ENCODE measurements at places on chromosomes 13 and 19.

DNA sequence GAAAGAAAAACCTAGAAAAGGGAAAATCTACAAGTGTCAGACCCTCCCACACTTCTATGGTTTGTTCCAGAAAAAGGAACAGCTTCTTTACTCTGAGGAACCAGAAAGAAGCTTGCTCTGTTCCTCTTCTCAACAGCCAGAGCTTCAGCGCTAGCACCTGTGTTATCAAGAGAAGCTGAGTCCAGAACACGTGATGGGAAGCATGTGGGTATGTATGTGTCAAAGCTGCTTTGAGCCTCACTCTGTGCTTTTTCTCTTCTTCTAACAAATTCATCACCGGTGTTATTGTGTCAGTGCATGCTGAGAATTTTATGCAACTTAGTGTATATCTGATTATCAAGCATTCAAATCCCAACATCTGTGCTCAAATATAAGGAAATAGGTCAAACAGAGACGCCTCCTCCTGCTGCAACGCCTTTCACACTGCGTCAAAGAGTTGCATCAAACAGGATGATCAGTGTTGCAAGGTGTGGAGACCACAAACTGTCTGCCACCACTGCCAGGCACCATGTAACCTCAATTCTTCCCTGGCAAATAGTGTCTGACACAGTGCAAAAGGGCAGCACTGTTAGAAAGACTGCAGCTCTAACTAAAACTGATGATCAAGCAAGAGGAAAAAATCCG, 83.9 kb downstream of the LRRC63 start:
- DNase-seq: peak; percentile 15

GRCh38 chr13:113616281-113616906, 31.8 kb downstream of the TFDP1 start:
- no peak for DNase-seq

GRCh38 chr13:26449063-26449848, 108.2 kb upstream of the WASF3 start:
- no peak for DNase-seq

DNA sequence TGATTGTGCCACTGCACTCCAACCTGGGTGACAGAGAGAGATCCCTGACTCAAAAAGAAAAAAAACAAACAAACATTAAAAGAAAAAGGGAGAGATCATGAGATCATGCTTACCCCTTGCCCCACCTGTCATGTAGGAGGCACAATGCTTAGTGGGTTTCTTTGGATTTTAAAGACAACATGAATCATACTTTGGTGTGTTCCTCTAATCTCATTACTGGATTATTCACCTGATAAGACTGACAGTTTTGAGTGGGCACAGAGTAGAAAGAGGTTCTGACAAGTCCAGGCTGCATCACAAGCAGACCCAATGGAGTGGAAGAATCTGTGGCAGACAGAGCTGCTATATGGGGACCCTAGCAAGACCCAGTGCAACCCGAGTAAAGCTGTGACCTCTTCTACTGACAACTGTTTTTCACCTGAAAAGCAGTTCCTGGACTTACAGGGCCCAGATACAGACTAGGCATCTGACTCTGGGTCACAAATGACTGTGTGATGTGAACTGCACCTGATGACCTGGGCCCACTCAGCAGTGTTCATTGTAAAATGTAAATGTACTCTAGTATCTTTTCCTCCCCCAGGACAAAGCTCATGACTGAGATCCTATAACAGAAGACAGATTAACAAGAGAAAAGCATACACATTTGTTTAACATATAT, 28.9 kb upstream of the USP12 start:
- DNase-seq: no peak

GRCh38 chr13:47188802-47189201, 291.9 kb upstream of the HTR2A start:
- DNase-seq: no peak

DNA sequence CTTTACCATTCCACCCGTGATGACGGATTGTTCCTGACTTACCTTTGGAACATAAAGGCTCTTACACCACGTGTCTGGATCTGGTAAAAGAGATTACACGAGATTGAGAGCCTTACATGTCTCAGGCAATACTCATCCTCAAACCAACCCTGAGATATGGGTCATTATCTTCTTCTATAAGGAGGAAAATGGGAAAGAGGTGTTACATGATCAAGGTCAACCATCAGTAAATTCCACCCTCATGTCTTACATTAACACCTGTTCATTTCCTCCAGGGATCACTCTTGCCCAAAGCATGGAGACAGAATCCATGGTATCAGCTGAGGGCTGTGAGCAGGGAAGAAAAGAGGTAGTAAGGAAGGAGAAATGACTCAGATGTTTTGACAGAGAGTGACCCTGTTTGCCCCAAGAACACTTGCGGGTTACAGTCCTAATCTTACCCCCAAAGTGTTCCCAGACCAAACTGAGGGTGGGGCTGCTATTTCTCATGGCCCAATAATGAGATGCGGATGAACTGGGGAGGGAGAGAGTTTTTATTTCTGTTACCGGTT, 19.6 kb downstream of the LILRB4 start:
- no peak for DNase-seq

- DNase-seq: no peak
Observed at GRCh38 chr19:49774969-49775368, 8.2 kb downstream of the AP2A1 start.

- DNase-seq: no peak
Observed at GRCh38 chr13:93462151-93462550, 235.5 kb downstream of the GPC6 start.

GRCh38 chr19:14516746-14517438, 1.3 kb downstream of the DNAJB1 start:
- DNase-seq: no peak

DNA sequence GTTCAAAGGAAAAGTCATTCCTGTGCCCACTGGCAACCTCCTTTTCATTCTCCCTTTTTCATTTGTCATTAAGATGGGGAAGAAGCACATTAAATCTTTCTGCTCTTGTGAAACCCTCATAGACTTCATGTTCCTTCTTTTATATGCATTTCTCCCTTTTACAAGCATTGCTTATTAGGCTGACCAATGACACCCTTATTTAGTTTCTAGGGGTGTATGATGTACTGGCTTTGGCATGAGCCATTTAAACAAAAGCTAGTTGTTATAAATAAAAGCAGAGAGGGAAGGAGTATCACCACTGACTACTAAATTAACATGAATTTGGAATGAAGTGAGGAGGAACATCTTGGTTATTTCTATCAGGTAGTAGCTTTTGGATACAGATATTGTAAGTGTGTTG, 68.2 kb upstream of the PCDH9 start:
- no peak for DNase-seq

GRCh38 chr19:9786342-9786741, 17.8 kb upstream of the ZNF846 start:
- no peak for DNase-seq

DNA sequence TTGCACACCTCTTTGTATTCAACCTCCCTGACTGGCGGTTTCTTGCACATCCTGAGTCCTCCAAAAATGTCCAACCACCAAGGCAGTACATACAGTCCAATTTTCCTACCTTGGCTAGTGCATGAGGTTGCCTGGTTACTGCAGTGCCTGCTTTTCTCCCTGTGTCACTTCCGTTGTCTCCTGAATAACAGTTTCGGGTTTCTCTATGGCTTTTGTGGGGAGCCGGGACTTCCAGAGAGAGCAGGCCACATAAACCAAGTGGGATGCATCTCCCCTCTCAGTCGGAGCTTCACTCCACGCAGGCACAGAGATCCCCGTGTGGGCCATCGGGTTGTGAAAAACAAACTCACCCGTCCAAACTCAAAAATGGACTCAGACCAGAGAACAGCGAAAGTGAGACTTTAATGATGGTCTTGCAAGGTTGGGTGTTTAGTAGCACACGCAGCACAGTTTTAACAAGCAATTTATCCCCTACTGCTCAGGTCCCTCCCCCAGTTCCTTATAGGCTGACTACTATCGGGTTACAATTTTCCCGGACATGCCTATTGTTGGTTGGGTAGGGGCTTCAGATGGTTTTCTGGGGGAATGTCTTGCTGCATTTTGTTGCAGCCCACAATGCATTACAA, 173.1 kb downstream of the POU4F1 start:
- DNase-seq: no peak

DNA sequence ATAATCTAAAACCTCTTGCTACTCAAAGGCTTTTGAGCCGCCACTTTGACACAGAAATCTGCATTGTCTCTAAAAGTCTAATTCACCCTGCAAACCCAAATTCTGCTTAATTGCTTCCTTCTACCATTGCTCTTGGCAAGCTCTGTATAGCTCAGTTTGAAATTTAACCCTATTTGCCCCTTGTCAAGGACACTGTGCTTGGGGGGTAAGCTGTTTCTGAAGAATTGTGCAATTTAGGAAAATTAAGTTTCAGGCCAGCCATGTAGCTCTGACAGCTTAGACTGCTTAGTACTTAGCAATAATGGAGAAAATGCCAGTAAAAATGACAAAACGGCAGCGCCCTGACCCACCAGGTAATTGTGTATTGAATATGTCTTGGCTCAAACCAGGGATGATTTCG, 282.2 kb downstream of the OLFM4 start:
- no peak for DNase-seq

GRCh38 chr19:13034636-13035035, 39.4 kb downstream of the NFIX start:
- no peak for DNase-seq

DNA sequence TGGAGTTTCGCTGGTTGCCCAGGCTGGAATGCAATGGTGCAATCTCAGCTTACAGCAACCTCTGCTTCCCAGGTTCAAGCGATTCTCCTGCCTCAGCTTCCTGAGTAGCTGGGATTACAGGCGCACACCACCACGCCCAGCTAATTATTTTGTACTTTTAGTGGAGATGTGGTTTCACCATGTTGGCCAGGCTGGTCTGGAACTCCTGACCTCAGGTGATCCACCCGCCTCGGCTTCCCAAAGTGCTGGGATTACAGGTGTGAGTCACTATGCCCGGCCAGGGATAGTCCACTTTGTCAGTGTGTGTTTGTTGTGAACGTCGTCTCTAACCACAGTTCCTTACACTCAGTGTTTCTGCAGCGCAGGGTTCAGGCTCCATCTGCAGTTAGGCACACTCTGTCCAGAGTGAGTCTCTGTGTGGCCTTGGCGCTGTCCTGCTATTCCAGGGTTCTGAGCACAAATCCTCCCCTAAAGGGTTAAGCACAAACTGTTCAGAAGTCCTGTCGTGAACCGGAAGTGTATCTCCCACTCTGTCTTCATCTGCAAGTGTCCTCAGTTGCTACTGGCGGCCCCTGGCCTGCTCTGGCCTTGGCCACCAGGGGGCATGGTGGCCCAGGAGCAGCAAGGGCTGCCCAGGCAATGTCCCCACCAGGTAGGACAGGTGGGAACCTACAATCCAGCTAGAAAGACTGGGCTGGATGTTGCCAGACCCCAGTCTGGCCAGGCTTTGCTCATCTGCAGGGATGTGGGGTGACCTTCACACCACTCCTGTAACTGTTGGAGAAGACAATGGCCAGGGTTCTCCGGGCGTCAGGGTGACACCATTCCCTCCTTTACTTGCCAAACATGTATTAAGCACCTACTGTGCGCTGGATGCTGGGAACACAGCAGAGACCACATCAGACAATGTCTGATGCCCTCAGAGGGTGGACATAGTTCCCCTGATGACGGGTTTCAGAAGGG, 38.8 kb upstream of the GATAD2A start:
- DNase-seq: peak; percentile 73

DNA sequence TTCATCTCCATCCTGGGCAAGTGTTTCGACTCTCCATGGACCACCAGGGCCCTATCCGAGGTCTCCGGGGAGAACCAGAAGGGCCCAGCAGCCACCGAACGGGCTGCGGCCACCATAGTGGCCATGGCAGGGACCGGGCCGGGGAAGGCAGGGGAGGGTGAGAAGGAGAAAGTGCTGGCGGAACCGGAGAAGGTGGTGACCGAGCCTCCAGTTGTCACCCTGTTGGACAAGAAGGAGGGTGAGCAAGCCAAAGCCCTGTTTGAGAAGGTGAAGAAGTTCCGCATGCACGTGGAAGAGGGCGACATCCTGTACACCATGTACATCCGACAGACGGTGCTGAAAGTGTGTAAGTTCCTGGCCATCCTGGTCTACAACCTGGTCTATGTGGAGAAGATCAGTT, 4.7 kb upstream of the MAP2K7 start:
- DNase-seq: no peak

DNA sequence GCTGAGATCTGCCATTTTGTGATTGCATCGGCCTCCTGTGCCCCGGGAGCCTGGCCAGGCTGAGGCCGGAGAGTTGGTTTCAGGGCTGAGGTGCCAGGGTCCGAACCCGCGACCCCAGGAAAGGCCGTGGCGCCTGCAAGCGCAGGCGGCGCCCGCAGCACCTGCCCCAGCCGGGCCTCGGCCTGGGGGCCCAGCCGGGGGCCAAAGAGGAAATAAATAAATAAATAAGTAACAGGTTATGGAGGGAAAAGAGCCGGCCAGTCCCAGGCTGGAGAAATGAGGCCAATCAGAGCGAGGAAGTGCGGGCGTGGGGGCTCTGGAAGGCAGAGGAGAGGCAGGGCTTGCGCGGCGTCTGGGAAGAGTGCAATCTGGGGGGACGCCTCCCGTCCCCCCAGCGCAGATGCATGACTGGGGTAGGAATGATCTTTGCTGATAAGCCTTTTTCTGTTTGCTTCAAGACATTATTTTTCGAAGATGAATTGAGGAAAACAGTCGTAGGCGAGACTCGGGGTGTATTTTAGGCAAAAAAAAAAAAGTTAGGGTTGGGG, 145.6 kb upstream of the ZNF536 start:
- DNase-seq: no peak

DNA sequence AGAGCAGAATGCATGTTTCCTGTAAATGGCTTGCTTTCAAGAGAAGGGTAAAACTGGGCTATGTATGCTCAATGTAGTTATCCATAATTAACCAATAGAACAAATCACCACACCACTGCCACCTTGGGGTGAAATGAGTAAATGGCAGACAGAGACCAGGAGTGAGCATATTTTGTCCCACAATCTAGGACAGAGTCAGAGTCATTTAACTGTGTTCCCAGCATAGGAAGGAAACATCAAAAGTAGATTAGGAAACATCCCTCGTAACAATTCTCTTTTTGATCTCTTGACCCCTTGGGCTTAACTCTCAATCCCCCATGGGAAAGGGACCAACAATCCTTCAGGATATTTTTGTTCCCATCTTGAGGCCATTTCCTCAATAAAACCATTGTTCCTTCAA, 224.8 kb downstream of the NHLRC3 start:
- DNase-seq: peak; percentile 58

DNA sequence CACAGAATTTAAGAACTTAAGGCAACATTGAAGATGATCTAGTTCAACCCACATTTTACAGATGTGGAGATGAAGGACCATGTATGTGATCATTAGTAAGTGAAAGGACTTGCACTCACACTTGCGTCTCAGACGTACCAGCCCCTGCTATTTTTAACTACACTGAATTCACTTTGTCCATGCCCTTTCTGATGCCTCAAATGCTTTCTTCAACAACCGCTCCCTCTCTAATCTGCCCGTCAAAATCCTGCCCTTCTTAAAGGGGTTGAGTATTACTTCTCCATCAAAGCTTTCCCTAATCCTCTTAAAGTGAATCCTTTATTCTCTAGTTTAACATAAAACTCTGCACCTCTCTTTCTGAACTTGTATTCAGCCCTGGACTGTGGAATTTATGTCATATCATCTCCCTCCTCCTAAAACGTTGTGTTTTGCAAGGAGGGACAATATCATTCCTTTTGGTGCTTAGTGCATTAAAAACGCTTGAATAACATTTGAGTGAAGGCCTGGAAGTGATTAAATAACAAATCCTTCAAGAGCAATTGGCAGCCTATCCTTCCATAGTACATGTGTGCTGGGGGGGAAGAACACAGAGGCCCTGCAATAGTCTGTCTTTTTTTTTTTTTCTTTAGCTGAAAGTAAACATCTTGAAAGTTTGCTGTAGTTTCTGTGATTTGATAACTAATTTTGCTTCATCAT, 493.3 kb downstream of the LMO7 start:
- DNase-seq: no peak

- no peak for DNase-seq
Observed at GRCh38 chr19:43667126-43667875, 2.7 kb downstream of the PLAUR start.

Data from stimulated activated CD4-positive, alpha-beta T cell treated with anti-CD3 and anti-CD28 coated beads, Interleukin-2, amount 100 ng/mL, for 24 hours (primary cell).